Activated naive CD4-positive, alpha-beta T cell (primary cell): ENCODE measurements at places on chromosomes 7 and 10.

DNA sequence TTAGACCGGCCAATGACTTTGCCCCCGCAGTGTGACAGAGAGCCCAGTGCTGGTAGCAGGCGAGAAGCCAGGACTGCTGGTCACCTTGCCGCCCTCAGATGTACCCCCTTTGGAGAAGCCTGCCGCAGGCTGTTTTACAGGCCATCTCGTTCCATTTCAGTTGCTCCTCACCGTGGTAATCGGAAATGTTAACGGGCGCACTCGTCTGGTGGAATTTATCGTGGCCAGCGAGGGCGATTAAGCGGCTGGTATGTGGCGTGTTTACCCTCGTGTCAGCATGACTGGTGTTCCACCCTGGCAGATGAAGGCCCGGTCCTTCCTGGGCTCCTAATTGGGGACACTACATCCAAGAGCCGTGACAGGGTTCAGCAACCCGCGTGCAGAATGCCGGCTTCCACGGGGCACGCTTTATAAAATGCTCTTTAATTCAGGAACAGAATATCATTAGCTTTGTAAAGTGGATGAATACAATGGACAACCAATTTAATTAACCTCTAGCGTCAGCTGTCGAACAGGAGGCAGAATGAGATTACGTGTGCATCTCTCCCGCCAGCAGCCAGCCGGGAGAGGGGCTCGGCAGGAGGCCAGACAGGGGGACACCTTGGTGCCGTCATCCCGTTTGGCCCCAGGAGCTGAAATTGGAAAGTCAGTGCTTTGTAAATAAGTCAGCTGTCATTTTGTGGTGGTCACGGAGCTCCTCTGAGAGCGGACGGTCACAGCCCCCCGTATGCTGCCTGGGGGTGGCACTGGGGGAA, 108.3 kb downstream of the NKX6-2 start:
- no peak for DNase-seq

DNA sequence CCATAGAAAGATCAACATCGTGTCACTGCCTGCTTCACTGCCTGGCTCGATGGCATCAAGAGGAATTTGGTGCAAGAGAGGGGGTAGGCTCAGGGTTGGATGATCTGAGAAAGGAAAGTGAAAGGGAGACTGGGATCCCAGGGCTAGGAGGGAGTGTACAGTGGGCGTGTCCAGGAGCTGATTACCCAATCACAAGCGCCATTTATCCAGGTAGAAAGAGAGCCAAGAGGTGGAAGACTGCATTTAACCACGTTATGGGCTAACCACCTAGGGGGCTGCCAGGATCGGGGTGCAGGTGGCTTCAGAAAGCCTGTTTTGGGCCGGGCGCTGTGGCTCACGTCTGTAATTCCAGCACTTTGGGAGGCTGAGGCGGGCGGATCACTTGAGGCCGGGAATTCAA, 10.3 kb downstream of the PODXL start:
- no peak for DNase-seq

- no peak for DNase-seq
Measured at GRCh38 chr7:84228526-84228925, 33.9 kb upstream of the SEMA3A start.

GRCh38 chr7:1592299-1592871, 22.6 kb upstream of the PSMG3 start:
- DNase-seq = no peak

GRCh38 chr10:121865554-121865953, 62.3 kb downstream of the ATE1 start:
- no peak for DNase-seq

DNA sequence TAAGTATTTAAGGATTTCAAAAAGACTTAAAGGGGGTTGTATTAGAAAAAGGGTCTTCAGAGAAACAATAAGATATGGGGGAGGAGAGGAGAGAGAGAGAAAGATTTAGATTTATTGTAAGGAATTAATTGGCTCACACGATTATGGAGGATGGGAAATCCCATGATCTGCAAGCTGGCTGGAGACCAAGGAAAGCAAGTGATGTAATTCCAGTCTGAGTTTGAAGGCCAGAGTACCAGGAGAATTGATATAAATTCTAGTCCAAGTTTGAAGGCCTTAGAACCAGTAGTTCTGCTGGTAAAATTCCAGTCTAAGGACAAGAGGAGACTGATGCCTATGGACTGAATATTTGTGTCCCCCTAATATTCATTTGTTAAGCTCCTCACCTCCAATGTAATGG, 20.6 kb upstream of the SLC13A1 start:
- no peak for DNase-seq

- DNase-seq = no peak
Measured at GRCh38 chr7:83520726-83521125, 128.2 kb downstream of the SEMA3E start.

DNA sequence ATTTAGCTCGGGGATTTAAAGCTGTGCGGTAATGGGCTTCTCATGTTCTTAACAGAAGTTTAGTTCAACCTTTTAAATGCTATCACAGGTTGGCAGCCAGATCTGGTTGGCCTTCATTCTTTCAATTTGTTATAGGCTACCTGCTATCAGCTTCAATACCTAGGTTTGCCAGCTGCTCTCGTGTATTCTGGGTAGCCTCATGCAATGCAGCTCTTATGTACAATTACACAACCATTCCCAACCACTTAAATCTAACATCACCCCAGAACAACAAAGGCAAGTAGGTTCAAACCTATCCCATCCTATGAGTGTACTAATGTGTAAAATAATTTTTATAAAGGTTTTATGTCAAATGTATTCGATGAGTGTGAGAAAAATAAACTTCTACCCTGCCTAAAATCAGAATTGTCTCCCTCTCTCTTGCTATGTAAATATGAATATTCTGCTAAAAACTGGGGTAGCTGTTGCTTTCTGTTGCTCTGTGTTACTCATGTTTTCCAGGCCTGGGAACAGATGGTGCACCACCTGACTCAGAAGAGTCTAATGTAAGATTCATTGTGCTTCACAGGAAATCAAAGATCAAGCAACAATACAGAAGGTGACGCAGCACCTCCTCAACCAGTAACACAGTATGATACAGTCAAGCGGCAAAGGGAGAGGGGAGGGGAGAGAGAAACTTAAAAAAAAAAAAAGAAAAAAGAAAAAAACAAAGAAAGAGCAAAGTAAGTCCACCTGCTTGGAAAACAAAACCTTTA, 188.6 kb downstream of the ETV1 start:
- no peak for DNase-seq

- DNase-seq = peak; percentile 11
Measured at GRCh38 chr7:156640949-156641485, 443 bp downstream of the RNF32 start.

DNA sequence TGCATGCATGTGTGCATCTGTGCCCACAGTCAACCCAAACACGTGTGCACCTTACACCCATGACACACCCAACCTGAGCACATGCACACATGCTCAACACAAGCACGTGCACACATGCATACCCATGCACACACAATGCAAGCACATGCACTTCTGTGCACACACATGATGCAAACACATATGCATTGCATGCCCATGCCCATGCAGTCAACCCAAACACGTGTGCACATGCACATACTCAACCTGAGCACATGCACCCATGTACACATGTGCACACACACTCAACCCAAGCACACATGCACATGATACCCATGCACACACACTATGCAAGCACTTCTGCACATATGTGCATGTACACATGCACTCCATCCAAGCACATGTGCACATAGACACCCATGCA, 84.5 kb upstream of the FAM20C start:
- no peak for DNase-seq

DNA sequence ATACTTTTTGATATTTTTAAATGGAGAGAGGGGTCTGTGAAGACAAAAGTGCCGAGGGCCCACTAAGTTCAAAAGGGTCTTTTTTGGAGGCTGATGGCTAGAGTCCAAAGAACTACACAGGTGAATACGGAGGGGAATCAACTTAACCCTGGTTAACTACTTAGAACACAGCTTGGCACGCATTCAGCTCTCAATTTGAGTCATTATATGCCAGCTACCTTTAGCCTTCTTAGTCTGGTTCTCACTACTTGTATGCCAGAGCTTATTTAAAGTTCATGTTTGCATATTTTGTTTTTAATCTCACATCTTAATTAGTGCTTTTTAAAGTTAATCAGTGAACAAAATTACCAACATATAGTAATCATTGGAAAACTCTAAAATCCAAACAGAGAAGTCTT, 80.8 kb downstream of the VWDE start:
- no peak for DNase-seq

DNA sequence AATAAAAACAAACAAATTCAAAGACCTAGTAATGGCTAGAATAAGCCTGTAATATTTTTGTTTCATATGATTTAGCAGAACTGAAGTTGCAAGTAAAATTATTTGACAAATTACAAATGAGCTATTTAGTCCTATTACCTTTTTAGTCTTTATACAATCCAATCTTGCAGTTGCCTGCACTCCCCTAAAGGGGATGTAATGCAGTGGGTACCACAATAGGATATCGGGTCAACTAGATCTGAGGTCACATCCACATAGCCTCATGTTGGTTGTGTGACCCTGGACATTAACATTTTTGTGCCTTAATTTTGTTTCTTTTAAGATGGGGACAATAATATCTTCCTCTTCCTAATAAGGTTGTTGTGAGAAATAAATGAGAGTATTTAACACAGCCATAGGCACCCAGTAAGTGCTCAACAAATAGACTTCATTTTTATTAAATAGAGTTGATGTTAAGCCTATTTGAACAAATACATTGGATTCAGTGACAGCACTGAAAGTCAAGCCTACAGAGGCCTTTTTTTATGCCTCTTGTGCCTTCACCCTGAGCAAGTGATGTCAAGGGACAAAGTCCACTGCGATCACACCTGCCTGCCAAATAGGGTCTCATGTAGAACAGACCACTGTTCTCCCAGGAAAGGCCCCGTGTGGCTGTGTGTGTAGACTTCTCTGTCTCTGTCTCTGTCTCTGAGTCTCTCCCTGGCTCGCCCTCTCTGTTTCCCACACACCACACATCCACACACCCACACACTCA, 124.8 kb downstream of the EVX1 start:
- no peak for DNase-seq

- DNase-seq = no peak
Measured at GRCh38 chr7:11185179-11185815, 211.6 kb downstream of the PHF14 start.

DNA sequence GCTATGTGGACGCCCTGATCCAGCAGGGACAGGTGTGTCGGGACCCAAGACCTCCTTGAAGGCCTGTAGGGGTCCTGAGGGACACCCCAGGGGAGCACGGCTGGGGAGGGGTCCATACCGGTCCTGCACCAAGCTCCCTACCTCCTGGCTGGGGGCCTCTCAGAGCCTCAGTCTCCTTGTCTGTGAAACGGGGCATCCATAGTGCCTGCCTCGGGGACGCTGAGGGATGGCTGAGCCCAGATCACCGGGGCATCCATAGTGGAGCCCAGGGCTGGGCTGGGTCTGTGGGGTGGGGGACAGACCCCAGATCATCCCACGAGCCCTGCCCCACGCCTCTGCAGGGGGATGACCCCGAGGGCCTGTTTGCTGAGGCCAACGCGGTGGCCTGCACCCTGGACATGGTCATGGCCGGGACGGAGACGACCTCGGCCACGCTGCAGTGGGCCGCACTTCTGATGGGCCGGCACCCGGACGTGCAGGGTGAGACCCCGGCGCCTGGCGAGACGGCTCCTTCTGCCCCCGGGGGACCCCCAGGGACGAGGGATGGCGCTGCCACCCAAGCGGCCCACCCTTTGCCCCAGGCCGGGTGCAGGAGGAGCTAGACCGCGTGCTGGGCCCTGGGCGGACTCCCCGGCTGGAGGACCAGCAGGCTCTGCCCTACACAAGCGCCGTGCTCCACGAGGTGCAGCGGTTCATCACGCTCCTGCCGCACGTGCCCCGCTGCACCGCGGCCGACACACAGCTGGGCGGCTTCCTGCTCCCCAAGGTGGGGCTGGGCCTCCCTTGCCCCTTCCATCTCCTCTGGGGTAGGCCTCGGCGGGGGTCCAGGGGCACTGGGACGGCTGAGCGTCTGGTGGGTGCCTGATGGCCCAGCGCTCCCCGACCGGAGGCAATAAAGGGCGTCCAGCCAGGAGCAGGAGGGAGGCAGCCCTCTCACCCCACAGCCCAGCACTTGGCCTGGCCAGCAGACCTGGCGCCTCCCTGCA, 4.1 kb downstream of the CYP2W1 start:
- no peak for DNase-seq

- DNase-seq = no peak
Measured at GRCh38 chr7:45032421-45032820, 32.4 kb downstream of the CCM2 start.

DNA sequence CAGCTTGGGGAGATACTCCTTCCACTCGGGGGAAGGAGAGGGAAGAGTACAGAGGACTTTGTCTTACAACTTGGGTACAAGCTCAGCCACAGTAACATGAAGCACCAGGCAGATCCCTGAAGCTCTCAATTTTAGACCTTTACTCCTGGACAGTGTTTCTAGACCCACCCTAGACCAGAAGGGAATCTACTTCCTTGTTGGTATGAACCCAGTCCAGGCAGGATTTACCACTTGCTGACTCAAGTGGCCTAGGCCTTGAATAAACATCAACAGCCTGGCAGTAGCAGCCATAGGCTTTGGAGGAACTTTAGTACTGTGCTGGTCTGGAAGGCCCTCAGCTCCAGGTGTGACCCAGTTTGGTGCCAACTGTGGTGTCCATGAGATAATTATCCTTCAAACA, 173.1 kb downstream of the ADRA2A start:
- no peak for DNase-seq

- no peak for DNase-seq
Measured at GRCh38 chr10:103637011-103637410, 143.5 kb downstream of the NEURL1 start.

GRCh38 chr7:98618786-98619185, 1.7 kb downstream of the NPTX2 start:
- no peak for DNase-seq

GRCh38 chr10:103514244-103514643, 20.7 kb downstream of the NEURL1 start:
- no peak for DNase-seq

DNA sequence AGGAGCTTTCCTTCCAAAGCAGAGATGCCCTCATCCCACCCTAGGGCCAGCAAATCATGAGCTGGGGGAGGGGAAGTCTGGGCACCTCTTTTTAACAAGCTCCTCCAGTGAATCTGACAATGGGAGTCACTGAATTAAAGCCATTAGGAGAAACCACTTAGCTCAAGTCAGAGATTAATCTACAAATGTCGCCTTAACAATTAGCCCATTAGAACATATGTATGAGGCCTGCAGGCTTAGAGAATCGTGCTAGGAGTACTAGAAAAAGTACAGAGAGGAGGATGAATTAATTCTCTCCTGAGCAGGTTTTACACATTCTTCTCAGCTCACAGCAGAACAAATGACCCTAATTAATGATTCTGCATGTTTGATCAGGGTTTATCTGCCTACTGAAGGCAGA, 381.3 kb downstream of the KCNMA1 start:
- DNase-seq = no peak
